Muscle of leg (tissue), 16 donors: ENCODE measurements at places on chromosomes 3 and 15. TPM values are rescaled to one million over a fixed set of nuclear protein-coding genes. Genes with fewer than 3 reads are reported as not detected.

PLSCR5 gene
- not detected for total RNA-seq

DAZL gene
- not detected for total RNA-seq

CPLX3 gene
- total RNA-seq, result not detected

SLC27A2 gene
- 0.18 TPM for total RNA-seq

SCG5 gene
- total RNA-seq, result 20.0 TPM

C2CD4B gene
- total RNA-seq, result 4.8 TPM

RTP1 gene
- total RNA-seq, result 0.04 TPM

KAT2B gene
- total RNA-seq, result 14.6 TPM

ZXDC gene
- total RNA-seq, result 18.4 TPM

NR1I2 gene
- 0.27 TPM for total RNA-seq

ACKR2 gene
- 0.53 TPM for total RNA-seq

PML gene
- total RNA-seq, result 15.2 TPM

GFM1 gene
- total RNA-seq, result 45.9 TPM

SLC22A13 gene
- total RNA-seq, result 0.22 TPM

GPR171 gene
- 0.04 TPM for total RNA-seq

NUP210 gene
- total RNA-seq, result 4.5 TPM

ECT2 gene
- total RNA-seq, result 13.4 TPM

PDCD7 gene
- 11.6 TPM for total RNA-seq

GPR15 gene
- not detected for total RNA-seq

CNTN4 gene
- 6.8 TPM for total RNA-seq

TGM4 gene
- not detected for total RNA-seq

A4GNT gene
- not detected for total RNA-seq

PRR23C gene
- total RNA-seq, result not detected

ACTRT3 gene
- 3.4 TPM for total RNA-seq

GABRB3 gene
- total RNA-seq, result 2.3 TPM

WWTR1 gene
- total RNA-seq, result 35.5 TPM

GOLGA8G gene
- total RNA-seq, result not detected

DLL4 gene
- total RNA-seq, result 9.7 TPM

HAUS2 gene
- 20.1 TPM for total RNA-seq

TAGLN3 gene
- 3.5 TPM for total RNA-seq

RAP2B gene
- total RNA-seq, result 7.2 TPM

CDCP1 gene
- total RNA-seq, result 0.04 TPM

MCTP2 gene
- 0.98 TPM for total RNA-seq

PRTG gene
- total RNA-seq, result 5.7 TPM

THOC7 gene
- 48.6 TPM for total RNA-seq

ASB14 gene
- total RNA-seq, result 0.18 TPM

FGF12 gene
- total RNA-seq, result 3.0 TPM

ECE2 gene
- not detected for total RNA-seq

RARB gene
- 23.2 TPM for total RNA-seq

CCDC9B gene
- total RNA-seq, result 5.3 TPM

CXCR6 gene
- total RNA-seq, result 0.04 TPM

MINAR1 gene
- 2.8 TPM for total RNA-seq

ZMYND10 gene
- total RNA-seq, result 0.49 TPM

PIF1 gene
- 4.3 TPM for total RNA-seq

CCDC54 gene
- not detected for total RNA-seq
